ENCODE measurements at places on chromosomes 1 and 21.

DNA sequence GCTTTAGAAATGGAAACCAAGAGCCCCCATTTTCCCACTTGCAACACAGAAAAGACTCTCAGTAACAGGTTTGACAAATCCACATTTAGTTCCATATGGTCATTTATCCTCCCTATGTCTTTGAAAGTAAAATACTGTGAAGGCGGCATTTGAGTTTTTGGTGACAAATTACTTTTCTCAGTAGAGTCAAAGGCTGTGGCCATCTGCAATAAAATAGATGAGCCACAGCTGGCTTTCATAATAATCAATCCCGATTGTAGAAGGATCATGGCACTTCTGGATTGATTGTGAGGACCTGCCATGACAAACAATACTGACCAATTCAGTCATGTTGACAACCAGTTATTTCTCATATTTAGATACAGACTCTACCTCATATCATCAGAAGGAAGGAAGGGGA, 512.0 kb upstream of the ADGRL2 start:
- DNase-seq = no peak

- DNase-seq = no peak
Measured at GRCh38 chr1:59295618-59296017, 1.3 kb upstream of the FGGY start.

DNA sequence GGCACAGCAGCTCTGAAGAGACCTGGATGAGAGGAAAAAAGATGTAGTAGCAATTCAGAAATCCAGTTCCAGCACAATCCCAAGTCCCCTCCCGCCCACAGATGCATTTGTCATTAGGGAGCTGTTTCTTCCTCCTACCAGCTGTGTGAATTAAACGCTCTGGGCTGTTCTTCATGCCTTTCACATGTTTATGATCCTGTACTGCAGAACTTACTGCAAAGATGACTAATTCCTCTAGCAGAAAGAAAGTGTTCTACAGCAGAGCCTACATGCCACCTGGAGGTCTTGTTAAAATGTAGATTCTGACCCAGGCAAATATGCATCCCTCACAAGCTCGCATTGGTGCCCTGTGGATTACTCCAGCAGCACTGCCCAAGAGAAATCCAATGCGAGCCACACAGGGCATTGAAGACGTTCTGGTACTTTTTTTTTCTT, 6.5 kb downstream of the ENO1 start:
- DNase-seq = peak; percentile 72

DNA sequence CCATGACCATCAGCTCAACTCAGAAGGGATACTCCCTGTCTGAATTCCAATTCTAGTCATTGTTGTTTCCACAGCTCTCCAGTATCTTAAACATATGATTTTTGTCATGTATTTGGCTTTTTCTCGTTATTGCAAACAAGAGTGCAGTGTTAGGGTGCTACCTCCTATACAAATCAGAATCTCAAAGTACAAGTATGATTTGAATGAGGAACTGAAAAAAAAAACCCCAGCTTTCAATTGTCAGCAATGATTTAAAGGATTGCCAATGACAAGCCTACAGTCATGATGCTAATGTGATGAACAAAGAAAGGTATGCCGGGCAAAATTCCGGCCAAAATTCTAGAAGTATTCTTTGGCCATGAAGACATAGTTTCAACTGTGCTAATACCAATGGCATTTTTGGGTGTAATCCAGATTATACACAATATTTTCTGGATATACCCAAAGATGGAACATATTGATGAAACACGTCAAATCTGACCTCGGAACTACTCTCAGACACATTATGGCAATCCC, 14.9 kb downstream of the TMEM35B start:
- no peak for DNase-seq

DNA sequence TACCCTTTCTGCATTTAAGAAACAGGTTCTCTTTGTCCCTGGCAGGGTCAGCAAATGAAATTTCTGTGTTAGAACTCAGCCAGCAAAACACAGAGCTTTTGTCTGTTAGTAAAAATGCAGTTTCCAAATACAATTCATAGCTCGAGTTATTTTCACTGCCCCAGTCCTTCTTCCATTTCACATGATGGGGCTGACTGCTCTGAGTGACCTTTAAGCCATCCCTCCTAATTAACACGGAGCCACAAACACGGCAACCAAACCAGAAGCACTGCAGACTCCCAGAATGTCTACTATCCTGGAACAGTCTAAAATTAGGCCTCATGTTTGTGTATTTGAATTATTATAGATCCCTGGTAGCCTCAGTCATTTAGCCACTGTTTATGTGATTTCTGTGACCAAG, 99.1 kb upstream of the RGS4 start:
- DNase-seq = no peak

- no peak for DNase-seq
Measured at GRCh38 chr1:43298055-43298454, 2.7 kb upstream of the TIE1 start.

- DNase-seq = peak; percentile 83
Measured at GRCh38 chr1:168585191-168585590, 8.8 kb downstream of the XCL1 start.

DNA sequence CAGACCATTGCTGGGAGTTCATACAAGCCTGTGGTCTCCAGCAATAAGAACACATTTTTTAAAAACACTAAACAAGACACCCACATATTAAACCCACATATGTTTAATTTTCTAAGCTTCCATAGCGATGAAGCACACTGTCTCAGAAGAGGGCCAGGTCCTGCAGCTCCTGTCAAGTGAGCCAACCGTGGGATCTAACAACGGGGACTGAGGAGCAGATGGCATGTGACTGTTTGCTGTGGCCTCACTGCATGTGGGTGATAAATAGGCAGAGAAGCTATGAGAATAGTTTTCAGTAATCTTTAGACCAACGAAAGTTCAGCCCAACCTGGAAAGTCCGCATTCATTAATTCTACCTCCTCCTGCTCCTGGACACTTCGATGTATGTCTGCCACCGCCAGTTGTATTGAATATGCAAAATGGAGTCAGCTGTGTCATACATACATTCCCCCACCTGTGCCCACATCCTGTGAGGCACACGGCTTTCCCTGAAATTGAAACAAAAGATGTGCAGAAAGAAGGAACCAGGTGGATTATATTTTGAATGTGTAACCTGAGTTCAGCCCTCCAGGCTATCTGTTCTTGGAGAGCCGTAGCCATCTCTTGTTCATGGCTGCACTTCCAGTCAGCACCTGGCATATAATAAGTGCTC, 88.2 kb downstream of the MIS18A start:
- no peak for DNase-seq
